ENCODE measurements at places on chromosomes 5 and 9.

DNA sequence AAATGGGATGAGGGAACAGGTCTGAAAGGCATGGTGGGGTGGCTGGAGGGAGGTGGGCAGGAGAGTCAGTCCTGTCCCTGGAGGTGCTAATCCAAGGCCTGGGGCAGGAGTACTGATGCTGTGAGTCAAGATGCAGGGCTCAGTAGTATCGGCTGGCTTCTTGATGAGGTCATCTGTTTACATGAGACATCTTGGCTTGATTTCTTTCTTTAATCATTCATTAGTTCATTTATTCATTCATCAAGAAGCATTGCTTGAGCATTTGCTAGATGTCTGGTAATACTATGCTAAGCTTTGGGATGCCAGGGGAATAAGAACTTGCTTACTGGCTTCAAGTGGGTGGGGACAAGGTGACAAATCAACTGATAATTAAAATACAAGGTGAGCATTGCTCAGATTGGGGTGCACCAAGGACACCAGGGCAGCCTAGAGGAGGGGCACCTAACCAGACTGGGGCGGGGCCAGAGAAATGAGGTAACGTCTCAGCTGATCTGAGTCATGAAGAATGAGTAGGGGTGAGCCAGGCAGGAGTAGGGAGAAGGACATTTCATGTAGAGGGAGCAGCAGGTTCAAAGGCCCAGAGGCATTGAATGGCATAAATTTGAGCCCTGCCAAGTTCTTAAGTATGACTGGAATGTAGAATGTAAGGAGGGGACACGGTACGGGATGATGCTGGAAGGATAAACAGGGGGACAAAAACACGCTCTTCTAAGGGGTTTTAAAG lies 88.8 kb downstream of the EGFLAM start:
- DNase-seq, result no peak

- DNase-seq, result peak; percentile 93
These were observed at the start of gene ARHGEF39 for GRCh38 chr9:35664531-35665470. ARHGEF39 (minus strand) TSS chr9:35665195; CDS start chr9:35665169, 26 bp downstream.

DNA sequence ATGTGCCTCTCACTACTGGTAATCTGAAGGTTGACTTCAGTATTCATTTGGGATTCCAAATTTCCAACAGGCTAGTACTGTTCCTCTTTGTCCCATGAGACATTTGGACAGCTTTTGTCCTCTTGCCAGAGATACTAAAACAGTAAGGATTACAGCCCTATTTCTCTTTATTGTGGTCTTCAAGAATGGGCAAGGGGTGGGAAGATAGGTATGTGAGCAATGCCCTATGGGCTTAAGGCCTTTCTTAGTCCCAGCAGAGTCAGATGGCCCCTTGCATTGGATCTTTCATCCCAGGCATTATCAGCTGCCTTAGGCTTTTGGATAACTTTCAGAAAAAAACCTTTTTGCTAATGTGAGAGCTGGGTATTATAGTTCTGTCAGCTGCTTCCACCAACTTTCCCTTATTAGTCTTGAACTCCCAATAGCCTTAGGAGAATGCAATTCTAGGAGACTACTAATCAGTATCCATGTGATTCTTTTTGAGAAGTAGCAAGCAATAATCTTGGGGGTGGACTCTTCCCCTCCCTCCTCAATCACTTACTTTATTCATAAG lies 361.1 kb upstream of the NUDT12 start:
- no peak for DNase-seq

- DNase-seq, result peak; percentile 23
These were observed 32.5 kb upstream of the GNA14 start for GRCh38 chr9:77680581-77680980.

DNA sequence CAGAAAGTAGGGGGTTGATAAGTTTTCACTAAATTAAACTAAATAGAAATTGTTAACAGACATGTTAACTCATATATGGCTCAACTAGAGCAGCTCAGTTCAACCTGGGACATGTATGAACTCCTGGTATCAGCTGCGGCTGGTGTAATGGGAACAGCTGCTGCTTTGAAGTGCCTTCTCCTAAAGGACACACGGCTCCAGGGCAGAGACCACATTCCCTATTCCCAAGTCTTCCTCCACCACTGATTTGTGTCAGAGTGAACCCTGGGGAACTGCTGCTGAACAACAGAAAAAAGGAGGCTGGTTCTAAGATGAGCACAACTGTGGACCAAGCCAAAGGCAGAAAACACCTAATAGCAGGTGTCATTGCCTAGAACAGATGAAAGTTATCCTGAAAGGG lies 71.1 kb downstream of the MAPKAP1 start:
- DNase-seq, result no peak
